Brain microvascular endothelial cell (primary cell): ENCODE measurements at places on chromosomes 7 and 10.

DNA sequence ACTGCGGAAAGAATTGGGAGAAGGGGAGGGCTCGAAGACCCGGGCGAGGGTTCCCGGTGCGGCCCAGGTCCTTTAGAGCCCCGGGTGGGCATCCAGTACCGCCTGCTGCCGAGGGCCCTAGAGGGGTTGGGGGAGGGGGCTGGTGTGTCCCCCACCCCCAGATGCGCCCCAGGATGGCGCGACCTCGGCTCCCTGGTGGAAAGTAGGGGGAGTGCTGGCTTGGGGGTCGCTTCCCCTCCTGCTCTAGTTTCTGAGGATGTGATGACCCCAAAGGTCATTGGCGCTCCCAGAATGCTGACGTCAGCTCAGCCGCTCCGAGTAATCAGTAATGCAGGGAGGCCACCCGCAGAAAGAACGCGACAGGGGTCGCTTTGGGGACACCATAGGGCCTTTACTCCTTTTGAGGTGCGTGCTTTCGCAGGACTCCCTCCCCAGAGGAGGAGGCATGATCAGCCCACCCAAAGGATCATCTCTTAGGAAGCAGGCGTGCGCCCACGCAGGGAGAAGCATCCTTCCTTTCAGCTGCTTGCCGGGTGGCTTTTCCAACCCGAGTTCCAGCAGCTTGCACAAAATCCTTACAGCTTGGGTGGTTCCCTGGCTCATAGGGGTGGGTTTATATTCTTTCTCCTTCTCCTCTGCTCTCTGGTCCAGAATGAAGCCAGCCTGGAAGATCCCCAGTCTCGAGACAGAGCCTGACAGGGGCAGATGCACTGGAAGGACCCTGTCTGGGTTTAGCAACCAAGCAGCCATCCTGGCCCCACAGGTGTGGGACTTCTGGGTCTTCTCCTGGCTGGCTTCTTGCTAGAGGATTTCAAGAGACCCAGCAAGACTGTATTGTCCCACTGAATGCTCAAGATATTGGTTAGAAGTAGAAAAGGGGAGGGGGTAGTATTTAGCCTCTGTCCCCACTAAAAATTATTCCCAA, 1.3 kb upstream of the PRKAG2 start:
- no peak for DNase-seq

GRCh38 chr7:96284835-96285234, 37.1 kb downstream of the SLC25A13 start:
- DNase-seq = no peak

- no peak for DNase-seq
Observed at GRCh38 chr7:17915168-17915567, 25.1 kb downstream of the SNX13 start.

- DNase-seq = peak; percentile 66
Observed at GRCh38 chr7:118195837-118196474, 12.0 kb downstream of the LSM8 start.

- DNase-seq = no peak
Observed at GRCh38 chr7:140261522-140261921, 84.7 kb upstream of the KDM7A start.

- DNase-seq = no peak
Observed at GRCh38 chr7:100884736-100885439, 4.6 kb downstream of the UFSP1 start.
